ENCODE measurements at places on chromosomes 13 and 19.

- DNase-seq: no peak
Measured at GRCh38 chr13:51096131-51096530, 14.9 kb downstream of the C13orf42 start.

- no peak for DNase-seq
Measured at GRCh38 chr13:30113983-30114570, 193.3 kb downstream of the KATNAL1 start.

GRCh38 chr13:23020246-23020843, 160.4 kb upstream of the SGCG start:
- DNase-seq: no peak

DNA sequence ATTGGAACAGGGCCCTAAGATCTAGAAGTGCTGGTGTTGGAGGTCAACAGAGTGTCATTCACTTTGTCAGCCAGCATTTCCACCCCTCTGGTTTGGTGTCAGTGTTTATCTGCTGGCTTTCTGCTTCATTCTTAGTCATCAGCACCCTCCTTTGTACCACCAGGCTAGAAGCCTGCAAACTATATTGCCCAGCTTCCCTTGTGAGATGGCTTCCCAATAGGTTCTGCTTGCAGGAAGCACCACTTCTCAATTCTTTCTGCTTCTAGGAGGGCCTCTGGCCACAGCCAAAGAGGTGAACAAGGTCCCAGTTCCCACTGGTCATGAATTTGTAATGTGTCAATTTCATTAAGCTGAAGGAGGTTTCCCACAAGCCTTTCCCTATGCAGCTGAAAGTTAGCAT, 36.4 kb upstream of the CALM3 start:
- DNase-seq: no peak

DNA sequence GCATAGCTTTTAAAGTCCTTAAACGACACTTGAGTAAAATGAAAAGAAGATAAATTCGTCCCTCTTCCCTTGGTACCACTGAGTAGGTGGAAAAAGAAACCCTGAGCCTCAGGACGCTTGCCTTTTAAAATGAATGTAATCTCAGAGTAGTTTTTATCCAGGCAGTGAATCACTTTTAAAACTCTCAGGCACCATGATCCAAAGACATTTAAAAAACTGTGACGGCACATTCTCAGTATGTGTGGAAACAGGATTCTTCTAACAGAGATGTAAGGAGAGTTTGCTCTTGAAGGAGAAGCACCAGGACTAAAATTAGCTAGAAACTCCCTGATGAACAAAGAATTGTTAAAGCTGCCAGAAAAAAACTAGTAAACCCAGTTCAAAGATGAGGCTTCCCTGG, 105.7 kb upstream of the SLC15A1 start:
- no peak for DNase-seq

- DNase-seq: no peak
Measured at GRCh38 chr13:79937771-79938216, 403.1 kb downstream of the SPRY2 start.

GRCh38 chr19:48624067-48624594, 4.8 kb downstream of the SPHK2 start:
- DNase-seq: peak; percentile 93

- DNase-seq: no peak
Measured at GRCh38 chr19:58296104-58296503, 9.1 kb upstream of the ERVK3-1 start.

DNA sequence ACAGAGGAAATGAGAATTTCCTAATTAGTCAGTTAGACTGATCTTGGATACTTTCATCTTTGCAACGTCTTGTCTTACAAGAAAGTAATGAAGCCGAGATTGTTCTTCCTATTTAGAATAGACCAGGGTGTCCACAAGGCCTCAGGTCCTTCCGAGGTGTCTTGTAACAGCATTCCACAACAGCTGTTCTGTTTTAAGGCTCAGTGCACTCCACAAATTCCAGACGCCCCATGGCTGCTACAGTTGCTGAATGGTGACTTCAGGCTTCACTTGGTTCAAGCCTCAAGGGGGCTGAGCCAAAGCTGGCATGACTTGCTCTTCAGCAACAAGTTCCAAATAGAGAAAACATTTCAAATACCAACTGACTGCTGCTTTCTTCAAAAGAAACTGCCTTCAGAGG, 143.4 kb downstream of the SHISA2 start:
- DNase-seq: no peak

DNA sequence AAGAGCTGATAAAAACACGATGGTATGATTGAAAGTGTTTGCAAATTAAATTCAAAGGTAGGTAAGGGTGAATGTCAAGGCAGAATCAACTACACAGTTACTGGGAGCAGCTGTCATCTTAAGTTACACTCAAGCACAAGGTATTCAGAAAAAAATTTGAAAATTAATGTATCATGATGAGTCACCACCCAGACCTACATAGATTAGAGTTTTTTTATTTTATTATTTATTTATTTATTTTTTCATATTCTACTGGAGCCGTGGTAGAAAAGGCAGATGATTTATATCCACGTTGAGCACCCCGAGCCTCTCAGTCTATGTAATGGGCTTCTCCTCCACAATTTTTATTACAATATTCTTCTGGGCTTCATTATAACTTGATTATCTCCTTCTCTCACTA, 728.9 kb upstream of the ARGLU1 start:
- no peak for DNase-seq

GRCh38 chr19:38509027-38509426, 75.5 kb downstream of the RYR1 start:
- no peak for DNase-seq

GRCh38 chr13:51976423-51976822, 34.8 kb downstream of the ATP7B start:
- no peak for DNase-seq

DNA sequence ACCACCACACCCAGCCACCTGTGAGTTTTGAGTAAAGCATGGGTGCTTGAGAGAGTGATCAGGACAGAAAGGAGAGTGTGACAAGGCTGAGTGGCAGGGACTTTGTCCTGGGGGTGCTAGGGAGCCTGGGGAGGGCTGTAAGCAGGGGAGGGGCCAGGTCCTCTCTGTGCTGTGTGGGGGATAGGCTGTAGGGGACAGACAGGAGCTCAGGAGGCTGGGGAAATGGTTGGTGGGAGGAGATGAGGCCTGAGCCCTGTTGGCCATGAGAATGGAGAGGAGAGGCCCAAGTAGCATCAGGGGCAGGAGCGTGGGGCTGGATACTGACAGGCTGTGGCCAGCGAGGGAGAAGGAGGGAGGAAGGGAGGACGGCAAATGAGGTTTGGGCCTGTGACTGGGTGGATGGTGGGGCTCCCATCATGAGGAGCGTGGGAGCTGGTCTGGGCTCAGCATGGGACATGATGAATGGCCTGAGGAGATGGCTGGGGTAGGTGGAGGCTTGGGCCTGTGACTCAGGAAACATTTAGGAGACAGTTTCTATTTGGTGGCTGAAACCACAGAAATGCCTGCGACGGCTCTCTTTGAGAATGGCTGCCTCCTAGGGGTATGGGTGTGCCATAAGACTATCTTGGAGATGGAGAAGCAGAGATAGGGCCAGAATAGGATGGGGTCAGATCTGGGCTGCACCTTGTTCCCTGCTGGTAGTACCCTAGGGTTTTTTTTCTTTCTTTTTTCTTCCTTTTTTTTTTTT, 25.0 kb downstream of the GRIN2D start:
- no peak for DNase-seq

DNA sequence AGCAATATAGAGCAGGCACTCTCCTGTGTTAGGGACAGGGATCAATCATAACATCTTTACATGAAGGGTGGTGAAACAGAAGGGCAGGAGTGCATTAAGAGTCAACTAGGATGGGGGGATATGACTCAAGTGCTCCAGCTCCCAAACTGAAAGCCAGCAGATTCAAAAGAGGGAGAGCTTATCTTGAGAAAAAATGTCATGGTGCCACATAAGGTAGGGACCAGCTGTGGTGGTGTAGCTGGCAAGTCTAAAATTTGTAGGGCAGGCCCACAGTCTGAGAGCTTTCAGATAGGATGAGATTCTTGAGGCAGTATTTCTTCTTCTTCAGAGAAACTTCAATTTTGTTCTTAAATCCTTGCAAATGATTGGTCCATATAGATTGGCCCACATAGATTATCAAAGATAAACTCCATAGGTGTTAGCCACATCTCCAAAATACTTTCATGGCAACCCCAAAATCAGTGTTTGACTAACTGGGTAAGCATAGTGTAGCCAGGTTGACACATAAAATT, 19.1 kb downstream of the DNAJC15 start:
- no peak for DNase-seq
